ENCODE measurements at places on chromosomes 4 and X. TPM values are rescaled to one million over a fixed set of nuclear protein-coding genes. Genes with fewer than 3 reads are reported as not detected.

AKAP14 gene
- total RNA-seq, result not detected

DUX4 gene
- total RNA-seq, result not detected

F8A2 gene
- total RNA-seq, result not detected

ARHGAP36 gene
- total RNA-seq, result not detected

DIPK2B gene
- not detected for total RNA-seq

FGF16 gene
- total RNA-seq, result not detected

CT47A7 gene
- not detected for total RNA-seq

RNF4 gene
- total RNA-seq, result 104 TPM

HPGDS gene
- not detected for total RNA-seq

GYG2 gene
- not detected for total RNA-seq

GRCh38 chr4:72179342-72179741, 147.5 kb downstream of the NPFFR2 start:
- H3K27ac ChIP-seq, result no peak overlapping the region
- no peaks in the 10 kb centered on the region for H3K36me3 ChIP-seq
- DNase-seq, result no peak
- no peaks in the 10 kb centered on the region for H3K27me3 ChIP-seq

- no peaks in the 10 kb centered on the region for H3K36me3 ChIP-seq
- H3K27ac ChIP-seq, result no peak overlapping the region
- no peaks in the 10 kb centered on the region for H3K27me3 ChIP-seq
Measured at GRCh38 chr4:69977582-69977981, 12.1 kb upstream of the CSN2 start.

- no peak for DNase-seq
- no peak overlapping the region for H3K27ac ChIP-seq
- no peaks in the 10 kb centered on the region for H3K4me1 ChIP-seq
Measured at GRCh38 chr4:112119353-112119783, 25.9 kb upstream of the FAM241A start.

GRCh38 chr4:117515921-117516320, 430.5 kb upstream of the TRAM1L1 start:
- H3K27ac ChIP-seq, result no peak overlapping the region
- no peak overlapping the region for H3K4me3 ChIP-seq
- H3K4me1 ChIP-seq, result no peaks in the 10 kb centered on the region
- H3K27me3 ChIP-seq, result no peaks in the 10 kb centered on the region
- H3K36me3 ChIP-seq, result no peaks in the 10 kb centered on the region

- no peak overlapping the region for H3K27ac ChIP-seq
- H3K36me3 ChIP-seq, result no peaks in the 10 kb centered on the region
- no peak for DNase-seq
- no peaks in the 10 kb centered on the region for H3K4me1 ChIP-seq
- no peak overlapping the region for H3K4me3 ChIP-seq
Measured at GRCh38 chrX:15564981-15565579, 35.7 kb downstream of the ACE2 start.

- no peak overlapping the region for H3K27ac ChIP-seq
- no peaks in the 10 kb centered on the region for H3K27me3 ChIP-seq
- H3K36me3 ChIP-seq, result no peaks in the 10 kb centered on the region
- H3K4me3 ChIP-seq, result no peak overlapping the region
- no peak for DNase-seq
Measured at GRCh38 chrX:8870411-8870810, 69.2 kb upstream of the FAM9A start.

DNA sequence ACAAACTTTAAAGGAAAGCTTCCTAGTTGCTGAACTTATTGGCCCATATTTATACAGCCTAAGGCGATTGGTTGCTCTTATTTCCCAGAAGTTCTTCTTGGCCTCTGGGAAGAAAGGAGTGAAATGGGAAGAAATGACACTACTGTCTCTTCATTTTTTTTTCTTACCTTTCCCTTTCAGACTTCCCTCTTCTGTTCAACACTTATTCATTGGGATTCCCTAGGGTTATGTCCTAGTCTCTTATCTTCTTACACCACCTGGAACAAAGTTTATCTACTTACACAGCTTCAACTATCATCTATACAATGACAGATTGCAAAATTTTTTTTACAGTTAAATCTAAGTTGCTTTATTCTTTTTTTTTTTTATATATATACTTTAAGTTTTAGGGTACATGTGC, 68.0 kb downstream of the SNX12 start:
- H3K27me3 ChIP-seq, result no peaks in the 10 kb centered on the region
- no peak for DNase-seq
- H3K4me3 ChIP-seq, result no peak overlapping the region
- H3K4me1 ChIP-seq, result no peaks in the 10 kb centered on the region

- H3K4me3 ChIP-seq, result no peak overlapping the region
- no peak overlapping the region for H3K27ac ChIP-seq
- H3K4me1 ChIP-seq, result no peaks in the 10 kb centered on the region
- no peaks in the 10 kb centered on the region for H3K36me3 ChIP-seq
Measured at GRCh38 chr4:68176904-68177303, 47.2 kb upstream of the TMPRSS11F start.

DNA sequence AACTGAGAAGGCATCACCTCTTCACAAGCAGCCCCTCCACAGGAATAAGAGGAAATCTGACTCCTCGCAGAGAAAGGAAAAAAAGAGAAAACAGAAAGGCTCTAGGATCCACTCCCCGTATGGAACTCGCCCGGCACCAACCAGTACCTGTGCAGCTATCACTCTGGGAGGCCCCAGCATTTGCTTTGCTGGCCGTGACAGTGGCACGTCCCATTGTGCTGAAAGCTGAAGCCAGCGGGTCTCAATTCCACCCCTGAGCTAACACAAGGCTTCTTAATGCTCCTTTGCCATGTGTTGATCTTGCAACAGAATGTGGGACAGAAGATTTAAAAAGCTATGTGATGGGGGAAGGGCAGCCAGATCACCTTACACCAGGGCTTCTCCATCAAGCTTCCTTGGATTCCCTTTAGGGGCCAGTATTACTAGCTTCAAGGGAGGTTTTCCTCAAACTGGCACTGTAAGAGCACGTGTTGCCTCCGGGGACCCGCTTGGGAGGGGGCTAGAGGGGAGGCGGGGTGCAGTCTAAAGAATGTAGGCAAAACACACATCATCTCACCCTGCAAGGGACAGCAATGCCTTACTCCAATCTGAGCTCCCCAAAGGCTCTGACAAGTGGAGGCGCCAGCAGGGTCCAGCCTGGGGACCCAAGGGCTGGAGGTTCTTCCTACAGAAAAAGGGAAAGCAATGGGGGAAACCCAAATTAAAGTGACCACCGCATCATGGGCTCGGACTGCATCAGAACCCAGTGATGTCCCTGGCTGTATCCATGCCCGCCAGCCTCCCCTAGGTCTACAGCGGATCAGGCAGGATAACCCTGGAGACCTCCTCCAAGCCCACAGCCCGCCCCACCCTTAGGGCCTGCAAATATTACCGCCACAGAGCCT, 1.2 kb downstream of the USP46 start:
- H3K27me3 ChIP-seq, result no peaks in the 10 kb centered on the region
- peaks cover 10% of the 10 kb centered on the region for H3K4me1 ChIP-seq
- peak; percentile 22 for DNase-seq
- H3K36me3 ChIP-seq, result no peaks in the 10 kb centered on the region

- peaks cover 53% of the 10 kb centered on the region for H3K4me1 ChIP-seq
- H3K4me3 ChIP-seq, result peak overlapping the region; percentile 70
- peaks cover 1% of the 10 kb centered on the region for H3K36me3 ChIP-seq
- no peaks in the 10 kb centered on the region for H3K27me3 ChIP-seq
Measured at GRCh38 chr4:52712251-52713130, 38.7 kb downstream of the ERVMER34-1 start.

DNA sequence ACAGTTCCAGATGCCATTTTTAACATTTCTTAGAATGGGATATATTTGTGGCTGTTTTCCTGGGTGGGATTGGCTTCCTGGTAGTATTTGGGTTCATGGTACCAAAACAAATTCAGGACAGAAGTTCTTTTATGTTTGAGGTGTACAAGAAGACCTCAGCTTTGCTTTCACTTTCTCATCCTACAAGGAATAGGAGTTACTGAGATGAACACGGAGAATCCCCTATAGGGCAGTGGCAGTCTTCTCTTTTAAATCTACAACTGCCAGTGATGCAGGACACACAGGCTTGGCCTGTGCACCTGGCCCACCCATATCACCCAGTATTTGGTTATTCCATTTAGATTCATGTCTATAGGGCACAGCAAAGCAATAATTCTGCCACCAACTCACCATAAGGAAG, 35.2 kb downstream of the SLC10A7 start:
- no peaks in the 10 kb centered on the region for H3K36me3 ChIP-seq
- no peak overlapping the region for H3K4me3 ChIP-seq
- no peaks in the 10 kb centered on the region for H3K4me1 ChIP-seq
- no peaks in the 10 kb centered on the region for H3K27me3 ChIP-seq
- no peak overlapping the region for H3K27ac ChIP-seq
- DNase-seq, result no peak

GRCh38 chr4:111040904-111041303, 418.0 kb upstream of the PITX2 start:
- H3K27me3 ChIP-seq, result no peaks in the 10 kb centered on the region
- no peaks in the 10 kb centered on the region for H3K36me3 ChIP-seq
- no peak overlapping the region for H3K4me3 ChIP-seq
- H3K4me1 ChIP-seq, result no peaks in the 10 kb centered on the region

- no peak for DNase-seq
- H3K36me3 ChIP-seq, result no peaks in the 10 kb centered on the region
- H3K27me3 ChIP-seq, result no peaks in the 10 kb centered on the region
- H3K4me1 ChIP-seq, result no peaks in the 10 kb centered on the region
- H3K27ac ChIP-seq, result no peak overlapping the region
Measured at GRCh38 chr4:14837860-14838259, 164.4 kb upstream of the CPEB2 start.

DNA sequence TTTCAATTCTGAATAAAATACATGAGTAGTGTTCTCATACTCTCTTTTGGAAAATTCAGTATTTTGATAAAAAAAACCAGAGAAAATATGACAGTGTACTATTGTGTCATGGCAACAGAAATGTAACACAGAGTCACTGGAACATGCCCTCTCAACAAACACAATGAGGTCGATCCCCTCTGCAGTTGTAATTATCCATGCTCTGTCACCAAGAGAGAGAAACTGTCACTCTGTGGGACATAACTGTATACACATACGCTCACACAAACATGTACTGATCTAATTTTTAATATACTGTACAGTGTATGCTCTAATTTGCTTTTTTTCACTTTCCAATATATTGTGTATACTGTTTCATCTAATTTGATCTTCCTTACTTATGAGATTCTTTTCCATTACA, 1136.8 kb upstream of the TENM3 start:
- no peak overlapping the region for H3K27ac ChIP-seq
- no peak for DNase-seq
- no peaks in the 10 kb centered on the region for H3K4me1 ChIP-seq
- H3K27me3 ChIP-seq, result no peaks in the 10 kb centered on the region
- no peaks in the 10 kb centered on the region for H3K36me3 ChIP-seq

Measured in B cell (primary cell).